Activated T-cell treated with anti-CD3 and anti-CD28 coated beads, Interleukin-2, amount 50 U/mL, for 4 hours (primary cell): ENCODE measurements at places on chromosomes 7 and 10. TPM values are rescaled to one million over a fixed set of nuclear protein-coding genes. Genes with fewer than 3 reads are reported as not detected.

GRCh38 chr10:116704926-116705325, 37.4 kb downstream of the HSPA12A start:
- no peak for DNase-seq

DNA sequence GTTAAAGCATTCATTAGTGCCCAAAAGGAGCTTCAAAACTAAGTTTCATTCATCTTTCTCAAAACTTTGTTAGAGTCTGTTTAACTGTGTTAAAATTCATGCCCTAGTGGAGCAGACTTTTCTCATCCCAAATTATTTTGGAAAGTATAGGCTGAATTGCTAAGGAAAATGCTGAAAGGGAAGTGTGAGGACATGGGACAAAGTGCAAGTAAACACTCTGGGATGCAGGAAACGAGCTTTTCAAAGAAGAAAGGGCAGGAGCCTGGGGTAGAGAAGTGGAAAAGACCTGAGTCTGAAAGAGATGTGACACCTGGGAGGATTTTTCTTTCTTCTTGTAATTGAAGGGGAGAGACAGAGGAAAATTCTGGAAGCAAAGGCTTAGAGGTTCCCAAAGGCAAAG, 93.1 kb upstream of the ANKRD1 start:
- DNase-seq: no peak

- DNase-seq: no peak
These were observed 6.2 kb downstream of the ZYX start for GRCh38 chr7:143387156-143387975.

ADRA2A gene
- 0.05 TPM for total RNA-seq

- no peak for DNase-seq
These were observed 1039.5 kb upstream of the SORCS1 start for GRCh38 chr10:108203905-108204527.

DNA sequence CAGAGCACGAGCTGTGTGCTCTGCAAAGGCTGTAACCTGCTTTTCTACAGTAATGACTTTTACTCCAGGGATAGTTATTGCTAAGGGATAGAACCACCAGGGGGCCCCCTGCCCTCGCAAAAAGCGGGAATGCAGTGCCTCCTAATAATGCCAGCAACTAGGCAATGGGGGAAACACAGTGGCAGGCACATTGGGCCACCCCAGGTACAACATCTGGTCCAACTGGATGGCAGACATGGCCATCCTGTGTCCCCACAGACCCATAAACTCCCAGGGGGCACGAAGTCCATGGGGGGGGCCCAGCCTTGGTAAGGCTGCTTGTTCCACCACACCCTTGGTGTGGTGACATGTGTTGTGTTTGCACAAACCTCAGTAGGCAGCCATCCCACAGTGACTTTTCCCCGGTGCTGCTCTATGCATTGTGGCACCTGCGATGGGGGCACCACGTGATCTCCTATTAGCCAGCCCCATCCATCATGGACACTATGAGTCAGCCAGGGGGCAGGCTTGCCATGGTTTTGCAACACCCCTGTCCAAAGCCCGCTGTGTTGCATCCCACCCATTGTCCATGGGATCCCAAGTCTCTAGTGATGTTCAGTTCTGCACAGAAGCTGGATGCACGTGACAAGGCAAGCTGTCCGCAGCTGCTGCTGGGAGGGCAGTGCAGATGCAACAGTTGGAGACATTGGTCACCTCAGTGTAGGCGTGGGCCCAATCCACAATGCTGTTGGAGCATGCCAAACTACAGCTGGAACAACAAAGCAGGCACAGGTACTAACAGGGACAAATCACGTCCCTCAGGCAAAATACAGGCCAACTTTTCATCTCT, 84.0 kb downstream of the ANLN start:
- no peak for DNase-seq

GRCh38 chr10:59517996-59518395, 155.6 kb upstream of the FAM13C start:
- no peak for DNase-seq

OR2A12 gene
- not detected for total RNA-seq

DNA sequence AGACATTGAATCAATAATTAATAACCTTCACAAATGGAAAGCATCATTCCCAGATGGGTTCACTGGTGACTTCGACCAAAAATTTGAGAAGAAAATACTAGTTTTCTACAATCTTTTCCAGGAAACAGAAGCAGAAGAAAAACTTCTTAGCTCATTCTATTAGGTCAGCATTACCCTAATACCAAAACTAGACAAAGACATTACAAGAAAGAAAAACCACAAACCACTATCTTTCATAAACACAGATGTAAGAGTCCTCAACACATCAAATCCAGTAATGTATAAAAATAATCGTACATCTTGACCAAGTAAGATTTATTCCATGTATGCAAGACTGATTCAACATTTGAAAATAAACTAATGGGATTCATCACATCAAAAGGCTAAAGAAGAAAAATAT, 64.0 kb upstream of the CDK1 start:
- no peak for DNase-seq

PSMC2 gene
- total RNA-seq: 299 TPM

GRCh38 chr7:93402944-93403343, 170.8 kb downstream of the VPS50 start:
- DNase-seq: no peak

DNA sequence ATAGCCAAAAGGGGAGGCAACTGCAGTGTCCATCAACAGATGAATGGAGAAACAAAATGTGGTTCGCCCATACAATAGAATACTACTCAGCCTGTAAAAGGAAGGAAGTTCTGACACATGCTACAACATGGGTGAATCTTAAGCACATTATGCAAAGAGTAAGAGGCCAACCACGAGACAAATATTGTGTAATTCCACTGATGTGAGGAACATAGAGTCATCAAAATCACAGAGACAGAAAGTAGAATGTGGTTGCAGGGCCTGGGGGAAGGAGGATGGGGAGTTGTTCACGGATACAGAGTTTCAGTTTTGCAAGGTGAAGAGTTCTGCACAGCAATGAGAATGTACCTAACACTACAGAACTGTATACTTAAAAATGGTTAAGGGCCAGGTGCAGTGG, 13.7 kb upstream of the C10orf71 start:
- no peak for DNase-seq

GRCh38 chr7:151850491-151851124, 26.3 kb downstream of the PRKAG2 start:
- no peak for DNase-seq

LAMB4 gene
- total RNA-seq: not detected

DDC gene
- 0.61 TPM for total RNA-seq

ATOH7 gene
- not detected for total RNA-seq

SPDYE8 gene
- not detected for total RNA-seq

RPEL1 gene
- 0.18 TPM for total RNA-seq

GRCh38 chr7:37287131-37287855, 161.4 kb downstream of the ELMO1 start:
- DNase-seq: no peak

PTN gene
- not detected for total RNA-seq

INA gene
- 0.27 TPM for total RNA-seq

DNA sequence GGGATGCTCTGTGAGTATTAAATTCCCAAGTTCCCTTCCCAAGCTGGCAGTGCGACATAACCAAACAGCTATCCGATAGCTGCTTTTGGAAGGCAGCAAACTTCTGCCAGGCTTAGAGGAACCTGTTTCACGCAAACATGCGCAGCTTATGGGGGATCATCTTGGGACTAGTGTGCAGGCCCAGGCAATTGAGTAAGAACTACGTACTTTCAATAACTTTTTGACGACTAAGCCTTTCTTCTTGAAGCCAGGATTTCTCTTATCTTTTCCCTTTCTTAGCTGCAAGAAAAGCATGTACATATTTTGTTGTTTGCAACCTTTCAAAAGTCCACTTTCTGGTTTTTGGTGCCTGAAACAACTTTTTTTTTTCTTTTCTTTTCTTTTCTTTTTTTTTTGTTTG, 28.7 kb upstream of the SEPHS1 start:
- no peak for DNase-seq

DNA sequence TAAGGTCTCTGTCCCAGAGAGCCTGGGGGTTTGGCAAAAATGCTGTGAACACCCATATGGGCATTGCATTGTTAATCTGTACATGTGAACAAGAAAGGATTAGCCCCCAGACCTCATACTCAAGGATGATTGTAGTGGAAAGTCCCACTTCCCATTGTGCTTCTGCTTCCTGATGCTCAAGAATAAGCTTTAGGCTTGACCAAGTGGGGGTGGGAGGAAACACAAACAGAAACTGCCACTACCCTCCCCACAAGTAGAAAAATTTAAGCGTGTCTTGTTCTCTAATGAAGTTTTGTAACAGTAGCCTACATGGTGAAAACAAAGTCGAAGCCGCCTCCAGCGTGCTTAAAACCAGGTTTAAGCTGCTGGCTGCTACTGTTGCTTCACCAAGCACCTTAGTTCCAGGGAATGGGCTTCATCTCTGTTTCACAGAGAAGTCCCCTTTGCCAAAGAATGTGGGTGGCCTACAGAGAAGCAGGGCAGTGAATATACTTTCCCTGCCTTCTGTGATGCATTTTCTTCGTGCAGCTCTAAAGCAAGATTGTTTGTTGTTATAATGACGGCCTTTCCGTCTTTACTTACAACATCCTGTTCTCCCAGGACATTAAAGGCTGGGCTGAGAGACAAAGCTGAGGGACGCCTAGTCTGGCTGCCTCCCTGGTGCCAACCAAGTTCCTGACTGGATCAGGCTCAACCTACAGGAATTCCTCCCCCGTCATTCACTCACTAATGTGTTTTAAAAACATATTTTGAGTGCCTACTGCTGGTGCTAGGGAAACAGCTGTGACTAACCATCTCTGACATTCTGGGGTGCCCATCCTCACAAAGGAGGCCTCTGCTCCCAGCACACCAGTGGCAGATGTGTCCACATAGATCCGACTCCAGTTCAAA, 32.1 kb upstream of the CCSER2 start:
- no peak for DNase-seq

DNA sequence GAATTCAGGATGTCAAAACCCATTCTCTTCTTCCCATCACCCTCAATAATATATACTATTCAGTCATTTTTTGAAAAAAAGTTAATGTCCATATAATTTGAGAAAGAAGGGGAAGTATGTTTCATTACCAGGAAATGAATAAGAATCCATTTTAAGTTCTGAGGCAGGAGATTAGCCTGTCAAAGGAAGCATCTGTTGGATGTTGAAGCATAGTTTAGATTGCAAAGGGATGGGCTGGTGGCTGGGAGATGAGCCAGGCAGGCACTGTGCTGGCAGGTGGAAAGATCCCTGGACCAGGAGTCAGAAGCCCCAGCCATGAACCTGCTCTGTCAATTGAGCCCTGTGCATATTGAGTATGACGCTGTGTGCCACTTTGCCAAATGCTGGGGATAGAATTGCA, 48.4 kb upstream of the CRTAC1 start:
- DNase-seq: no peak

- no peak for DNase-seq
These were observed 4.9 kb upstream of the COL17A1 start for GRCh38 chr10:104090611-104091010.

- no peak for DNase-seq
These were observed 6.2 kb downstream of the TNRC18 start for GRCh38 chr7:5417106-5418071.

- DNase-seq: no peak
These were observed at the start of gene LDB3 for GRCh38 chr10:86668297-86669165. Gene LDB3 (plus strand): TSS chr10:86668511. CDS start chr10:86668692, 181 bp downstream.

DNA sequence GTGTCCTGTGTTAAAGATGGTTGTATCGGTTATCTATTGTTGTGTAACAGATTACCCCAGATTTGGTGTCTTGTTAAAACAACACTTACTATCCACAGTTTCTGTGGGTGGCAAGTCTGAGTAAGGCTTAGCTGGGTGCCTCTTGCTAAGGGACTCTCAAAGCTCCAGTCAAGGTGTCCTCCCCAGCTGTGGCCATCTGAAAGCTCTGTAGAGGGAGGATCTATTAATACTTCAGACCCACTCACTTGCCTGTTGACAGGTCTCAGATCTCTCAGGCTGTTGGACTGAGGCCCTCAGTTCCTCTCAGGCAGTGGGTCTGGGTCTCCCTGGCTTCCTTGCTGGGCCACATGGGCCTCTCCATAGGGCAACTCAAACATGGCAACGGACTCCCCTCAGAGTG, 19.6 kb downstream of the ARID5B start:
- no peak for DNase-seq

ACTL6B gene
- total RNA-seq: not detected

ZNF503 gene
- total RNA-seq: 0.16 TPM

UCN3 gene
- total RNA-seq: not detected

FAM221A gene
- total RNA-seq: 5.6 TPM

PLXDC2 gene
- total RNA-seq: 0.08 TPM
